Stimulated activated CD8-positive, alpha-beta memory T cell treated with anti-CD3 and anti-CD28 coated beads, Interleukin-15, amount 100 ng/mL, for 24 hours (primary cell): ENCODE measurements at places on chromosomes 2 and 18.

DNA sequence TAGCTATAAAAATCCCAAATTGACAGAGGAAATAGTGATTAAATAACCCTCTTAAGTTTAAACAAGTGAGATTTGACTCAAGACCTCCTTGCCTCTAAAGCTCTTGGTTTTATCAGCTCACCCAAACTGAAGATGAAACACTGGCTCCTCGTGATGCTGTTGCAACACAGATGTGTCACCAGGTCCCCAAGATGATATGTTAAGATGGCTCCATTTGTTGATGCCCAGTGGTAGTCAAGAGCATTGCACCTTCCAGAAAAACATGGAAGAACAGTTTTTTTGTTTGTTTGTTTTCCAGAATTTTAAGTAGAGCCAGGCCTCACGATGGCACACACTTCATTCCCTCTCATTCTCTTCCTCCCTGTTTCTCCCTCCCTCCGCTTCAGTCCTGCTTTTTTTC lies 399.8 kb downstream of the TXNL1 start:
- DNase-seq: no peak

- DNase-seq: no peak
Observed at GRCh38 chr2:122660786-122661634, 905.6 kb downstream of the TSN start.

GRCh38 chr2:17916584-17916983 lies 38.1 kb downstream of the KCNS3 start:
- no peak for DNase-seq

- no peak for DNase-seq
Observed at GRCh38 chr18:79695269-79695668, 15.7 kb downstream of the CTDP1 start.
